ENCODE measurements at places on chromosomes 5 and 9.

- no peak for DNase-seq
Observed at GRCh38 chr9:120393386-120394057, 186.4 kb downstream of the CDK5RAP2 start.

DNA sequence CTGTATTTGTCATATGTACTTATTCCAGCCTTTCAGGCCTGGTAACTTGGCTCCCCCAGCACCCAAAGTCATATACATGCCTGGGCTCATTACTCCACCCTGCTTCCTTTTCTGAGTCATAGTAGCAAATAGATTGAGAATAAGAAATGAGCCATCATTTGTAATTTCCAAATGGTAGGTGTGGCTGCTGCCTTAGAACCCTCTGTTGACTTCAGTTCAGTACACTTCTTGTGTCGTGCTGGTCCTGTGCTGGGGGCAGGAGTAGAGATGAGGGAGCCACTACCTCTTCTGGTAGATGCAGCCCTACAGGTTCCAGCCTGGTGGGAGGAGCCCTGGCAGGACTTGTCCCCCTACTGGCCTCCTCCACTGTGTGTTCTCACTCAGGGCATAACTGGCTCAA, 11.1 kb downstream of the GM2A start:
- DNase-seq: no peak

DNA sequence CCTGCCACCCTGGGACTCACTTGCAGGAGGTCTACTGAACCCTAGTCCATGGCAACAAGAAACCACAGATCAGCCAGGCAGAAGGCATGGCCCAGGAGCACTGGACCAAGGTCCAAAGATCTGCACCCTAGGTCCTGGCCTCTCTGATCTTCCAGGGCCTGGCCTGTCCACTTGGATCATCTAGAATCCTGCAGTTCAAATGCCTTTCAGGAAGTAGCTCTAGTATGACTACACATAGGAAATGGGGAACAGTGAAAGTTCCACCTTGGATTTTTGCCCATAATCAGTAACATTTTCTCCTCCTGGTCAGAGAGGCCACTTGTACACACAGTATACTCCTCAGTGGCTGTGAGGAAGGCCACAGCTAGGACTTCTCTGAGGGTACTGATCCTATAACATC, 11.5 kb downstream of the ANXA6 start:
- no peak for DNase-seq

DNA sequence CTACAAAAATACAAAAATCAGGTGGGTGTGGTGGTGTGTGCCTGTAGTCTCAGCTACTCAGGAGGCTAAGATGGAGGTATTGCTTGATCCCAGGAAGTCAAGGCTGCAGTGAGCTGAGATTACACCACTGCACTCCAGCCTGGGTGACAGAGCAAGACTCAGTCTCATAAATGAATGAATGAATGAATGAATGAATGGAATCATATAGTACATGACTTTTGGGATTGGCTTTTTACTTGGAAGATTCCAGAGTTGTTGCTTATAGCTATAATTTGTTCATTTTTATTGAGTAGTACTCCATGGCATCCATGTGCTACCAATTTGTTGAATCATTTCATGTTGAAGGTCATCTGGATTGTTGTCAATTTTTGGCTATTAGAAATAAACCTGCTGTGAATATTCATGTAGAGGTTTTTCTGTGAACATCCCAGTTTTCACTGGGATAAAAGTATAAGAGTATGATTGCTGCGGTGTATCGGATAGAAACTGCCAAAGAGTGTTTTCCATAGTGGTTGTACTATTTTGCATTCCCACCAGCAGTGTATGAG, 19.9 kb downstream of the ERBIN start:
- no peak for DNase-seq

GRCh38 chr9:116414374-116414773, 260.8 kb downstream of the PAPPA start:
- no peak for DNase-seq

GRCh38 chr9:4316409-4316808, 16.5 kb upstream of the GLIS3 start:
- no peak for DNase-seq

DNA sequence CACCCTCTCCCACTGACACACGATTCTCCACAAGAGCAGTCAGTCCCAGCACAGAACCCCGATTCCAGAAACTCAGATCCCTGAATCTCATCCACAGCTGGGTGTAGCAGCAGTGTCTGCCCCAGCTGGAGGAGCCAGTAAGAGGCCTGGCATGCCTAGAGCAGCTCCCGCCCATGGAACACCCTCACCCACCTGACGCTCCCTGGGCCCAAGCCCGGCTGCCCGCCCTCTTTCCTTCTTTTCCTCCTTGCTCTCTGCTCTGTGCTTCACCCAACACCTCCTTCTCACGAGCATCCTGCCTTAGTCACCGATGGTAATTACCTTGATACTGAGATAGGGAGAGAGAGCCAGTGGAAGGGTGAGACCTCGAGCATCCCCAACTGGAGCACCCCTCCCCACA, 8.7 kb downstream of the PCDH1 start:
- DNase-seq: no peak

DNA sequence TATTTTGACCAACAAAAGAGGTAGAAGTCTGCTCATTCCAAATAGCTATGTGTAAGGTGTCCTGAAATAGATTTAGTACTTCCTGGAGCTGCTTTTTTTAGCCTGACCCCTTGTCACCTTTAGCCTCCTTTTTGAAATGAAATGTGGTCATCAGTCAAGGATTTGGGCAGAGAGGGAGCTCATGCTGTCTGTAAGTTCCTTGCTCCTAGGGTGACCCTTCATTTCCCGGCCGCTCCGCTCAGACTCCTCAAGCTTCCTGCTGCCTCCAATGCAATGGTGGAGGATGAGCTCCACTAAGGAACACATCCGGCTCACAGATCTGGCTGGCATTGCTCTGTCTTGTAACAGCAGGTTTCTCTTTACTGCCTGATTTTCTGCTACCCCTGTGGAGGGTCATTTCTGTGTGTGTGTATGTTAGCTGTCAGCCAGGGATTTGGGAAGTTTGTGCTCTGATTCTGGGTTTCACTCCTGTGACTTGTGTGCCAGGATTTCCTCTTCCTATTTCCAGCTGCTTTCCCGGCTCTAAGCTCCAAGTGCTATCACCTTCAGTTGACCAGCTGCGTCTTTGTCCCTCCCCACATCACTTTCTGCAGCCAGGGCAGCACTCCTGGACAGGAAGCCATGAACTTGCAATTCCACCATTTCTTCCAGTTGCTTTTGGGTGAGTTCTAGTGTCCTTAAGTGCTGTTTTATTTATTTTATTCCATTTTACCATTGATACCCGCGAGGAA, 265.9 kb downstream of the ICE1 start:
- no peak for DNase-seq

- no peak for DNase-seq
Observed at GRCh38 chr5:36734422-36734821, 128.0 kb downstream of the SLC1A3 start.

- no peak for DNase-seq
Observed at GRCh38 chr9:6153425-6153824, 62.2 kb upstream of the IL33 start.

GRCh38 chr9:110208031-110208430, at the start of gene C9orf152:
Gene C9orf152 (minus strand): TSS chr9:110208159. CDS start chr9:110207579, 580 bp downstream.
- no peak for DNase-seq

DNA sequence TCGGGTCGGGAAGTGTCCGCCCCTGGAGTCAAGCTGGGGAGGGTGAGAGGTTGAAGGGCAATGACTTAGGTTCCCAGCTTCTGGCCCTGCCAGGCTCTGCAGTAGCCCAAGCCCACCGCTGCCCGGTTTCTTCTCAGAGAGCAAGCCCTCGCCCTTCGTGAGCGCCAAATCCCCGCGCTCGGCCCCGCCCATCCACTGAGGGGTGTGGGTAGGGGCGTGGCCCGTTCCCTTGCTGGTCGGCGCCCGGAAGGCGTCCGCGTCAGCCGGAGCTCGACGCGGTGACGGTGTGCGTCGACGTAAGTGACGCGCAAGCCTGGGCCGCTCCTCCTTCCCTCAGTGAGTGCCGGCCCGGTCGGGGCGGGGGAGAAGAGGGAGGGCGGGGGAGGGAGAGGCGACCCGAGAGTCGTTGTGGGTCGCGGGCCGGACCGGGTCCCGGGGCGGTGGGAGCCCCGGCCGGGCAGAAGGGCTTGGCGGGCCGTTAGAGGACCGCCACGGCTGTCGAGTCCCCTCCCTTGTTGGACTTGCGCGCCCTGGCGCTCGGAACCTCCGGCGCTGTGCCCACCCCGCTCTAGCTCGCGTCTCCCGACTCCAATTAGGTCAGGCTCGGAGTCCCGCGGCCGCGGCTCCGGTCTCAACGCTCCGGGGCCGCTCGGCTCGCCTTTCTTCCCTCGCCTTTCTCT, 659 bp downstream of the ZNF131 start:
- peak; percentile 97 for DNase-seq

GRCh38 chr9:29793970-29794369, 2220.7 kb upstream of the C9orf72 start:
- no peak for DNase-seq

DNA sequence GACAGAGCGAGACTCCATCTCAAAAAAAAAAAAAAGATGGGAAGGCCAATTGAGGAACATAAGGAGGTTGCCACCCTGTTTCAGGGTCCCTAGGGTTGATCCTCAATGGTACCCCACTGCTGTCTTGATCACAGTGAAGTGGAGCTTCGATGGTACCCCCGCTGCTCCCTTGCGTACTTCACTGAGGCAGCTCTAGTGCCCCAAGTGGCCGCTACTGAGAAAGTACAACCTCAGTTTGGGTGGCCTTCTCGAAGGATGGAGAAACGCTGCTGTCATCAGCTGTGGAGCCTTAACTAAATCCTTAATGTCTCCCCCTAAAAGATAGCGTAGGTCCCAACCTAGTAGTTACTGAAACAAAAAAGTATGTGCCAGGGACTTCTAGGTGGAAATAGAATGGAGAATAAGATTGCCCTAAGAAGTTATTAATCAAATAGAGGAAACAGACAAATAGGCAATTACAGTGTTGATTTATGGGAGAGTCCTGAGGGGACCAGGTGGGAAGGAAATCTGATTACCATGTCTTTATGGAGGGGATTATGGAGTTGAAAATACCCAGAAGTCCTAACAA, 6.3 kb downstream of the TESK1 start:
- no peak for DNase-seq

GRCh38 chr9:92961627-92962302, 14.4 kb downstream of the FGD3 start:
- no peak for DNase-seq

GRCh38 chr5:21862986-21863385, 990.2 kb downstream of the CDH12 start:
- no peak for DNase-seq

DNA sequence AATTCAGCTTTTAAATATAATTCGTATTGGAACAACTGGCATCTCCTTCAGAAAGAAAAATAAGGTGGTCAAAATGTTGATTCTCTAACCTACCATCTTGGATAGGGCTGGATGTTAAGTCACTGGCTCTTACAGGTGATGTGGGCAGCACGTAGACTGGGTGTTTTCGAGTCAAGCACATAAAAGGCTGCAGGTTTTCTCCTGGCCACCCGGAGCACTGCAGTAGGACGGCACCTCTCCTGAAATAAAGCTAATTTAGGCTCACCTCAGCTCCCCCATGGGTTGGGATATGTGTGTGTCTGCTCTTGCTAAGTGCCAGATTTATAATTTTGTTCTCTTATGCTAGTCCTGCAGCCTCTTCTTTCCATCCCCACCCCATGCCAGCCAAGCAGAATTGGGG, 80.3 kb downstream of the IQGAP2 start:
- DNase-seq: no peak

GRCh38 chr5:138180183-138180782, 1.4 kb downstream of the KIF20A start:
- no peak for DNase-seq

- no peak for DNase-seq
Observed at GRCh38 chr5:69374911-69375446, 5.4 kb downstream of the RAD17 start.

DNA sequence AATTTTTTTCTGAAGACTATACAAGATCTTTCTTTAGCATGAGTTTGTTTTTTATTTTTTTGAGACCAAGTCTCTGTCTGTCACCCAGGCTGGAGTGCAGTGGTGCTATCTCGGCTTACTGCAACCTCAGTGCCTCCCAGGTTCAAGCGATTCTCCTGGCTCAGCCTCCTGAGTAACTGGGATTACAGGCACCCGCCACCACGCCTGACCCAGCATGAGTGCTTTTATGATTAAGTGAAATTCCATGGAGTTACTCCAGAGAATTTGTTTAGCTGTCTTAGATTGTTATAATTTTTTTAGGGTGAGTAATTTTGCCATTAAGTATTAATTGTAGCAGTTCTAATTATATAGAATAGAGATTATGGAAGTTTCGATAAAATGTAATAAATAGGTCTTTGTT, 14.3 kb downstream of the YTHDC2 start:
- DNase-seq: no peak

GRCh38 chr9:33782395-33783152, 12.8 kb upstream of the PRSS3 start:
- DNase-seq: no peak

DNA sequence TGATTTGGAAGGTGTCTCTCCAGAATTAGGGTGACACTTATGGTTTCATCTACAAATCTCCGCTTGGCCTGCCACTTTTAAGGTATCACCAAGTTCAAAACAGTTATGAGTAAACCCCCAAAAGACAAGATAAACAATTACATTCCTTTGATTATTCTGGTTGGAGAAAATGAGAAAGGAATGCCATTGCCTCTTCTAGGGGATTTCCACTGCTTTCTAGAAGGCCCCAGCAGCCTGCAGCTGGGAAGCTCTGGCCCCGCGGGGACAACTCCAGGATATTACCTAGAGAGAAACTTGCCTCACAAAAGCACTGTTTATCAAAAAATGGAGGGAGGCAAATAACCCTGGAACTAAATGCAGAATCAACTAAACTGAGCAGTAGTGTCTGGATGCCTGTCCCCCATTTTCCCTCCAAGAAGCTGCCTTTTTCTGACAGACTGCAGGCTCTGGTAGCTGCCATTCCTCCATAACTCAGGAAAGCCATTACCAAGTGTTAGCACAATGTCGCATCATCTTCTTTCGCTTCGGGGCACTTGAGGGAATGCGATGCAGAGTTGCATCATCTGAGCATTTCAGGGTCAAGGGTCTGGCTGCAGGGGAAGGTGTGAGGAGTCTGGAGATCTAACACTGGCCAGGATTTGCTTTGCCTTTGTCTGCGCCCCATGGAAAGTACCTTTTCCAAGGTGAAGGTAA, 71.5 kb upstream of the PLPP6 start:
- DNase-seq: no peak

- no peak for DNase-seq
Observed at GRCh38 chr5:133969654-133970324, 1.4 kb upstream of the C5orf15 start.

- DNase-seq: no peak
Observed at GRCh38 chr5:17989036-17989435, 354.8 kb downstream of the TAF11L14 start.

GRCh38 chr9:83472764-83473163, 65.4 kb downstream of the FRMD3 start:
- DNase-seq: no peak
